Kidney tubule cell (primary cell): ENCODE measurements at places on chromosomes 2 and 18.
A peak's percentile ranks its signal among the peaks of the same experiment; 100 is the strongest.

DNA sequence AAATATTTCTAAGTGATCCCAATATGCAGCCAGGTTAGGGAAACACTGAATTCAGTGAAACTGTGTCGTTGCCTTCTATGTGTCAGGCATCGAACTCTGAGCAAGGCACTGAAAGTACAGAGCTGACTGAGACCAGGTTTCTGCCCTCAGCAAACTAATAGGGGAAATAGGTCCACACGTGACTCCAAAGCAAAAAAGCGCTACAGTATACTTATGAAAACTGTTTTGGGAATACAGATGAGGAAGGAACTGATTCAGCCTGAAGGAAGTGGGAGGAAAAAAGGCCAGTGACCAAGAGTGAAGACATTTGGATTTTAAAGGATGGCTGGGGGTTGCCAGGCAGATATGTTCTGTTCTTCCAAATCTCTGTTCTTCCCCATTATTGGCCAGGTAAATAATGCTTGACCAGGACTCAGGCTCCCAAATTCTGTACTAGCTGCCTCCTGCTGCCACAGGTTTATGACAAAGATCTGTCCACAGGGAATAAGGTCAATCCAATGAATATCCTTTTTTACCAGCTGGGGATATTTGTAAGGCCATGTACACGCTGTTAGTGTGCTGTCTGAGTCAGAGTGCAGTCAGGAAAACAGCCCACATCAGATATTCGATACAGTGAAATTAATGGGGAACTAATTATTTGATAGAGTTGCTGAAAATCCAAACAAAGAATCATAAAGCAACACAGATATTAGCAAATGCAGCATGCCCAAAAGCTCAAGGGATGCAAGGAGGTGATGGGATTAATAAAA, 24.5 kb upstream of the INPP4A start:
- DNase-seq: no peak

DNA sequence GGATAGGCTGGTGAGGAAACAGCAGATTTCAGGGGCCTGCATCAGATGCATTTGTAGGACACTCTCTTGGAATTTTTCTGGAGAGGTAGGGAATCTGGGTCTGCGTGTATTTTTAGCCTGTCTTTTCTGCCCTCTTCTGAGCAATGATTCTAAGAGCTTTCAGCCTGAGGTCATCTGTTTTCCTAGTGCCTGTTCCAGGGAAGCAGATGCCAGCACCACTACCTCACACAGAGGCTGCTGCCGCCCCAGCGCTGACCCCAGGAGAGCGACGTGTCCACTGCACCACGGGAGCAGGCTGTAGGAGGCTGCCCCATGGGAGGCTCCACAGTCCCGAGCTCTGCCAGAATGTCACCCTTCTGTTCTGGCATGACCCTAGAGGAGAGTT, 316.5 kb downstream of the CYP26B1 start:
- peak; percentile 90 for DNase-seq

DNA sequence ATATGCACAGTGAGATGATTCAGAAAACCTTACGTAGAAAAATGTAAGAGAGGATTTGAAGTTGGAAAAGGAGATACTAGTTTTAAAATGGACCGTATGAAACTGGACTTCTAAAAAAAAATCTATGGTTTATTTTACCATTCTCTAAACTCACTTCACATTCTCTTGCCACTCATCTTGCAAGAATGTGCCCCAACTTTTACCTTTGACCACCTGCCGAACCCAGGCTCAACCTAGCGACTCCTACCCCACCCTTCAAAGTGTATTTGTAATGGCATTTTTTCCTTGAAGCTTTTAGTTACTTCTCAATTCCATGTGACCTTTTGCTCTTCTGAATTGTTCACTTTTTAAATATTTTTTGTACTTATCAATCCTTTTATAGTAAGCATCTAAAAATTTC, 160.8 kb downstream of the PHLPP1 start:
- DNase-seq: peak; percentile 34

GRCh38 chr2:208245746-208246145, 9.1 kb downstream of the IDH1 start:
- DNase-seq: no peak

- no peak for DNase-seq
Observed at GRCh38 chr2:145040433-145040832, 520.5 kb upstream of the ZEB2 start.

DNA sequence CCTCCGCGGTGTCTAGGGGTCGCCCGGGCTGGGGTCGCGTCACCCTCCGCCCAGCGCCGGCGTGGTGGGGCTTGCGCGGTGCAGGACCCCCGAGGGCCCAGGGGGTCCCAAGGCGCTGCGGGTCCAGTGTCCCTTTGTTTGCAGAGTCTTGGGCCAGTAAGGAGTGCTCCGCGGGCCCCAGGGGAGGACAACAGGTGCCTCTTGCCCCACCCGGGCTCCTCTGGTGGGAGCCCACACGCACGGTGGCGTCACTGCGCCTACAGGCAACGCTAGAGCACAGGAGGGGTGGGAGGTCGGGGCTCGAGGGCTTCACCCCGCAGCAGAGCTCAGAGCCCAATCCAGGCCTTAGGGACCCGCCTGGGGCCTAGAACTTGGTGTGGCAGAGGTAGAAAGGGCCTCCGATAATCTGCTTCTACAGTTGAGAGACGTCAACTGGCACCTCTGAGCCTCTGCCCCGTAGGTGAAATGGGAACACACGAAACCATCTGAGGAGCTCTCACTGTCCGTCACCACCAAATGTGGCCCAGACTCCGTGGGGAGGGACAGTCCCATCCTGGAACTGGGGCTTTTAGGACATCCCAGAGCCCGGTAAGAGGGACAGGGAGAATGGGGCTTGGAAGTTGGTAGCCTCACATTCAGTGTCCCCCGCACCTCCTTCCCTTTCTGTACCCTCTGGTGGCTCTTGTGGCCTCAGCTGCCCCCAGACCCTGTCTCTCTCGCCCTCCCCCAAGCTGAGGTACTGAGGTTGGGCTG, 1.4 kb downstream of the ARID5A start:
- no peak for DNase-seq

- DNase-seq: no peak
Observed at GRCh38 chr18:45456090-45457021, 158.9 kb upstream of the SLC14A2 start.

DNA sequence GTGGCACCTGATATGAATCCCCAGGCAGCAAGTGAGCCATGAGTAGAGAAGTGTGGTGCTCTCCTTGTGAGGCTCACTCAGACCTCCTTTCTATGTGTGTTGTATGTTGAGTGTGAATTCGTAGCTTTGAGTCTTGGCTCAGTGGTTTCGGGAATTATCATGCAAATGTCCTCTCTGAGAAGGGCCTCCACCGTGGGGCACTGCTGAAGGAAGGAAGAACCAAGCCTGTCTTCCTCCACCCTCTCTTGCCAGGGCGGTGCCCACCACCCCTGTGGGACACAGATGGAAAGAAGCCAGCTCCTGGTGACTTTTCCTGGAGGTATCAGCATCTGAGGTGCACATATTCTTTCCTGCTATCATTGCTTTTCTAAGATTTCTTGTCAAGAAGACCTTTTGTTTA, 156.1 kb downstream of the MYT1L start:
- DNase-seq: no peak

- no peak for DNase-seq
Observed at GRCh38 chr2:16851126-16851525, 185.5 kb upstream of the CYRIA start.
